ENCODE measurements at places on chromosomes 3 and 15.

DNA sequence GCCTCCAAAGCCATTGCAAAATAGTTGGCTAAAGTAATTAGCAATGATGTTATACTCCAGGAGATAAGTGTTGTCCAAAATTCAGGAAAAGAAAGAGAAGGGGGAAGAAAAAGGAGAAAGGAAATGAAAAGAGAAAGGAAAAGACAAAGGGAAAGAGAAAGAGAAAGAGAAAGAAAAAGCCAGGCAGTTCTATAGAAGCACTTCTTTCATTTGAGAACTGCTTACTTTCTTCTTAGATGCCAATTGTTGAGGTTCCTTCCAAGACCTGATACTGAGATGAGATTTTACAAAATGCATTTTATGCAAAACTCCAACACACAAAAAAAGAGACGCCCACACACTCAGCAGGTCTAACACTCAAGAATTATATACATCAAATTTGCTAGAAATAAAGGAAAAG is 298.4 kb downstream of the KCNH8 start:
- no peak for DNase-seq

DNA sequence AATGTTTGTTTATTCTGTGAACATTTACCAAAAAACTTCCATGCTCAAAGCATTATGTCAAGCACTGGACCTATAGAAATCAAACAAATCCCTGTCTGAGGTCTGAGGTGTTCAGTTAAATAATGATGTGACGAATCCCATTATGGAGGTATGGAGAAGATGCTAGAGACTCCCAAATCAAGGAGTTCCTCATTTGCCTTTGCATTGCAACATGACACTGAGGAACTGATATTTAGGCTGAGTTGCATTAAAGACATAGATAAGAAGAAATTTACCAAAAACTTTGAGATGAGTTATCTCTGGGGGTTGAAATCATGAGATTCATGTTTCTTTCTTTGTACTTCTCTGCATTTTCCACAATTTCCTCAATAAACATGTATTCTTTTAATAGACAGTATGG is 16.0 kb downstream of the CD200 start:
- DNase-seq, result no peak

GRCh38 chr3:169390741-169391305 is 272.7 kb downstream of the MECOM start:
- no peak for DNase-seq

DNA sequence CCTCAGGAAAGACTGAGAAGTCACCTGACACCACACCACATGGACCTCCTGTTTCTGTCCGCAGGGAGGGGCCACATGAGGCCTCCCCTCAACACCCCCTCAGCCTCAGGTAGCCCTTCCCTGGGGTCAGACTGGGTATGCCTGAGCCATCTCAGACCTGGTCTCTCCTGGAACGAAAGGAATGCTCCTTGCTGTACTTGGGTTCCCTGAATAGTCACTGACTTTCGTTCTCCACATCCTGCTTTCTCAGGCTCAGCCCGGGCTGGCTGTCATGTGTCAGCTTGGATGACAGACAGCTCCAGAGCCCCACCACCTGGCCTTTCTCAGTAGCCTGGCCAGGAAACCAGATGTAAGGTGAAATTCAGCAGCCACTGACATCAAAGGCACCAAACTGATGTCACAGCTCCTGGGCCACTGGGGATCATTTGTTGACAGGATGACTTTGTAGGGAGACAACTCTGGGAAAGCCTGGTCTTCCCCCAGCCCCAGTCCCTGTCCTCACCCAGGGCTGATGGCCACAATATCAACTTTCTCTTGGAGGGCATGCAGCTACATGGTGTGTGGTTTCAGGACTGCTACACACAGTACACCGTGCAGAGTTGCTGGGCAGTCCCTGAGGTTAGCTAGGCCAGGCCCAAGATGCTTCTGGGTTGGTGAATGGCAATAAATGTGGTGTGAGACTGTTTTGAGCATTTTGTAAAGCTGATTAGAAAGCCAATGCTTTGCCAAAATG is 141.4 kb upstream of the MRPS22 start:
- DNase-seq, result peak; percentile 28

Data from RWPE1 (cell line).